ENCODE measurements at places on chromosomes 16 and 17. TPM values are rescaled to one million over a fixed set of nuclear protein-coding genes. Genes with fewer than 3 reads are reported as not detected.

GRCh38 chr16:11401161-11402050 lies 56.1 kb downstream of the RMI2 start:
- no peak overlapping the region for H3K4me3 ChIP-seq
- no peaks in the 10 kb centered on the region for H3K27me3 ChIP-seq
- DNase-seq, result peak; percentile 86
- no peaks in the 10 kb centered on the region for H3K36me3 ChIP-seq
- H3K4me1 ChIP-seq, result no peaks in the 10 kb centered on the region
- H3K27ac ChIP-seq, result no peak overlapping the region

Gene ZNF205
- 11.7 TPM for total RNA-seq

Gene NPIPA8
- total RNA-seq, result 0.67 TPM

DNA sequence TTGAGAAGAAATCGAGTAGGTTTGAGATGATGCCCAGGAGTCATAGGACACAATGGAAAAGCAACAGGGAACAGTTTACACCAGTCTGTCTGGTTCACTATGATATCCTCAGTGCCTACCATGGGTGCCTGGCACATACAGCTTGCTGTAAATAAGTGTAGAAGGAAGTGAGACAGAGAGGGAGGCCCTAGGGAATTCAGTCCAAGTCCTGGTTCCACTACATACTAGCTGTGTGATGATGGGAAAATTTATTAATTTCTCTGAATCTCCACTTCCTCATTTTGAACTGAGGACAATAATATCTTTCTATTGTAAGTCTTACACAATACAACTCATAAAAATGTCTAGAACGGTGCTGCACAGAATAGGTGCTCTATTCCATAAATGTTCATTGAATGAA lies 53.3 kb upstream of the LYRM9 start:
- H3K27ac ChIP-seq, result no peak overlapping the region
- H3K4me3 ChIP-seq, result no peak overlapping the region
- H3K4me1 ChIP-seq, result no peaks in the 10 kb centered on the region
- DNase-seq, result no peak

DNA sequence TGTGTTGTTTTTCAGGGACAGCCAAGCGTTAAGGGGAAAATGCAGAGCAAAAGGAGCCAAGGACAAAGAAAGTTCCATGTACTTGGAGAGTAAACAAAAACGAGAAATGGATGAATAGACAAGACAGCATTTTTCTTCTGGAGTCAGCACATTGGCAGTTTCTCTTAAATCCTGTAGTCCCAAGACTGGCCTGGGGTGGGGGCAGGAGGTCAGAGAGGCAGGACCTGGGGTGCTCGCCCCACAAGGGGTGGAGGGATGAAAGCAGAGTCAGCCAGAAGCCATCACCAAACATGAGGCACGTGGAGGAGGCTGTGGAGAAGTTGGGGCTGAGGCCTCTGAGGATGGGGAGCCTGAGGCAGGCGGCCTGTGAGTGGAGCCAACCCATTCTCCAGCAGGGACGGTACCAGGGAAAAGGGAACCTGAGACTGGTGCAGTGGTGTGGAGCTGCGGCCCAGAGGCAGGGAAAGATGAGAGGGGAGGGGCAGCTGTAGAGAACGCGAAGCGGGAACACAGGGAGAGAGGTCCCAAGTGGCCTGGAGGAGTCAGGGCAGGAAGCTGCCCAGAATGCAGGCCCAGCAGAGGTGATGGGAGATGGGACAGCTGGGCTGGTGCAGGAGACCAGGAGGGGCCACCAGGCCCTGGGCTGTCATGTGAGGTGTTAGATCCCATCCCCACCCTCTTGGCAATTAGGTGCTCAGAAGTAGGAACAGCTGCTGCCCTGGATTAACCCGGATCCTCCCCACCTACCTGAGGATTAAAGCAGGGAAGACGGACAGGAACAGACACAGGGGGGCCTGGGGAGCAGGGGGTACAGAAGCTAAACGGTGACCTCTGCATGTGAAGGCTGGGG lies 3.3 kb downstream of the TLCD3B start:
- peaks cover 5% of the 10 kb centered on the region for H3K4me1 ChIP-seq
- DNase-seq, result no peak
- H3K4me3 ChIP-seq, result no peak overlapping the region
- no peak overlapping the region for H3K27ac ChIP-seq
- peaks cover 59% of the 10 kb centered on the region for H3K27me3 ChIP-seq

Gene IL4R
- 153 TPM for total RNA-seq

GRCh38 chr17:72749119-72749572 lies 343.3 kb downstream of the SLC39A11 start:
- no peak for DNase-seq
- H3K27ac ChIP-seq, result no peak overlapping the region
- H3K4me3 ChIP-seq, result no peak overlapping the region
- H3K36me3 ChIP-seq, result no peaks in the 10 kb centered on the region

Gene MRC2
- 127 TPM for total RNA-seq

- peak; percentile 26 for DNase-seq
- no peaks in the 10 kb centered on the region for H3K36me3 ChIP-seq
- no peak overlapping the region for H3K27ac ChIP-seq
Measured at GRCh38 chr17:9702914-9703780, 57.8 kb downstream of the USP43 start.

DNA sequence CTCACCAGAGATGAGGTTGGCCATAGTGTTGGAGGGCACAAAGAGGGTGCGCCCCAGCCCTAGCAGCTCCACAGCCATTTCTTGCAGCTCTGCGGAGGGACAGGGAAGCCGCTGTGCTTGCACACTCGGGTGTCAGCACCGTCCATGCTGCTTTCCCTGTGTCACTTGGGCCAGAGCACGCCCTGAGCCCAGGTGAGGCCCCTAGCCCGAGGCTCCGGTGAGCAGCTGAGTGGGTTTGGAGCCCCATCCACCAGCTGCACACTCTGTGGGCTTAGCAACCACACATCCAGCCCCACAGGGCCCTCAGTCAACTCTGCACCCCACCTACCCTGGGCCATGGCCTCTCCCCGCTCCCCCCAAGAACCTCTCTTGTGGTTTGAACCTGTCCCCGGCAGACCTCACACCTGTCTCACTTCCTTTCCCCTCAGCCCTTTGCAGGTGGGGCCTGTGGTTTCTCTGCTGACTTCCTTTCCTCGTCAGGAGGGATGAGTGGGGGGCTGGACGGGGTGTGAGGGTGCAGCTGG lies 20.7 kb downstream of the TMEM235 start:
- no peaks in the 10 kb centered on the region for H3K27me3 ChIP-seq
- H3K4me1 ChIP-seq, result peaks cover 22% of the 10 kb centered on the region
- no peaks in the 10 kb centered on the region for H3K36me3 ChIP-seq
- no peak overlapping the region for H3K27ac ChIP-seq
- no peak overlapping the region for H3K4me3 ChIP-seq
- peak; percentile 63 for DNase-seq

DNA sequence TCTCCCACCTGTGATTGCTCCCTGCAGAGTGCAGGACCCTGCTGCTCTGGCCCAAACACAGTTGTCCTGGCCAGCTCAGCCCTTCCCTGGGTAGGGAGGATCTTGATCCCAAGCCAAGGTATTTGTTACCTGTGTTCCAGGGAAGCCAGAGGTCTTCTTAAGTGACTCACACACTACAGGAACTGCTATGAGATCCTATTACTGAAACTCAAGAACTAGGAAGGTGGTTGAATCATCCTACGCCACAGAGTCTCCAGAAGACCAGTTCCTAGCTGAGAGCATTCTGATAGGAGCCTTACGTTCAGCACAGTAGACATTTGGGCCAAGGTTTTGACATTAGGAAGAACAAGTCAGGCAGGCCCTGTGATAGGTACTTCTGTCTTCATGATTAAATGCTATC lies 12.0 kb downstream of the CHST6 start:
- H3K36me3 ChIP-seq, result no peaks in the 10 kb centered on the region
- no peak overlapping the region for H3K27ac ChIP-seq
- peak; percentile 44 for DNase-seq
- no peak overlapping the region for H3K4me3 ChIP-seq

DNA sequence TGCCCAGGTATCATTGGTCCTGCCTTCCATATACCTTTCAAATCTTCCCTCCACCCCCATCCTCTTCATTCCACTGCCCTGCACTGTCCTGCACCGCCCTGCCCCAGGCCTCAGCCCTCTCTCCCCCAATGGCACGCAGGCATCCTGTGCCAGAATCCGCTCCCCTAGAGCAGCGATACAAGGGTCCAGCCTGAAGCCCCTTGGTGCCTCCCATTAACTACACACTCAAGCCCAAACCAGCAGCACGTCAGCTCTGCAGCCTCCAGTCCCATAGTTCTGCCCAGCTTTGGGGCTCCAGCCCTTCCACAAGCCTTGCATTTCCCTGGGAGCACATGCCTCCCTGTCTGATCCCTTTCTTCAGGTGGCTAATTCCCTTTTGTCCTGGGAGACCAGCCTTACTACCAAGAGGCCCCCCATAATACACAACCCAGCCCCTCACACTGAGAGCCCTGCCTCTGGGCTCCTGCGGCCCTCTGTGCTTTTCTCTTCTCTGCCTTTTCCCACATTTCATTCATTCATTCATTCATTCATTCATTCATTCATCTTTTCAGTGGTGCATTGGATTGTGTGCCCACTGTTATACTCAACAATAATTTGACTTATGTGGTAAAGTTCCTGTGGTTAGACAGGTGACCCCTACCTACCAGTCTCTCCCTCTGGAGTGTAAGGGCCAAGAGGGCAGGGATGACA lies 26.8 kb upstream of the DLX3 start:
- H3K36me3 ChIP-seq, result no peaks in the 10 kb centered on the region
- H3K27ac ChIP-seq, result no peak overlapping the region
- no peak for DNase-seq
- peaks cover 4% of the 10 kb centered on the region for H3K4me1 ChIP-seq
- H3K27me3 ChIP-seq, result no peaks in the 10 kb centered on the region

- H3K36me3 ChIP-seq, result no peaks in the 10 kb centered on the region
- H3K27me3 ChIP-seq, result no peaks in the 10 kb centered on the region
- H3K4me1 ChIP-seq, result peaks cover 18% of the 10 kb centered on the region
Measured at GRCh38 chr17:18157354-18157985, 26.2 kb upstream of the ALKBH5 start.

DNA sequence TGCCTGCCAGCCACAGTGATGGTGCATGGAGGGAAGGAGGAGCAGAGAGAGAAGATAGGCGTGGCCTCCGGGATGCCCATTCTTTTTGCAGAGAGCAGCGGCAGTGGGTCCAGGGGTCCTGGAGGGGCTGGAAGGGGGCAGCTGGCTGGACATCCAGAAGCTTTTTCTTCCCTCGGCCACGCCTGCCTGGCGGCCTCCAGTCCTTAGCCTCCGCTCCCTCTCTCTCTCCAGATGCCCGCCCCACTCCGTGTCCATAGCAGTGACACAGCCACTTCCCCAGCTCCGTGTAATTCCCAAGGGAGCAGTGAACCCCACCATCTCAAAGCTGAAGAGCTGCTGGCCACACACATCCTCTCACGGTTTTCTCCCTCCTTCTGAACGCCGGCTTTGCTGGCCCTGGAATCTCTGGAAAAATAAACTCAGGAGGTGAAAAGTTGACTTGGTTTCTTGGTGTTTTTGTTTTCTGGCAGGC lies 26.3 kb upstream of the CDC42EP4 start:
- H3K36me3 ChIP-seq, result no peaks in the 10 kb centered on the region
- H3K4me3 ChIP-seq, result no peak overlapping the region
- no peak for DNase-seq
- H3K4me1 ChIP-seq, result peaks cover 12% of the 10 kb centered on the region
- no peaks in the 10 kb centered on the region for H3K27me3 ChIP-seq

Gene MT1G
- total RNA-seq, result 23.7 TPM

DNA sequence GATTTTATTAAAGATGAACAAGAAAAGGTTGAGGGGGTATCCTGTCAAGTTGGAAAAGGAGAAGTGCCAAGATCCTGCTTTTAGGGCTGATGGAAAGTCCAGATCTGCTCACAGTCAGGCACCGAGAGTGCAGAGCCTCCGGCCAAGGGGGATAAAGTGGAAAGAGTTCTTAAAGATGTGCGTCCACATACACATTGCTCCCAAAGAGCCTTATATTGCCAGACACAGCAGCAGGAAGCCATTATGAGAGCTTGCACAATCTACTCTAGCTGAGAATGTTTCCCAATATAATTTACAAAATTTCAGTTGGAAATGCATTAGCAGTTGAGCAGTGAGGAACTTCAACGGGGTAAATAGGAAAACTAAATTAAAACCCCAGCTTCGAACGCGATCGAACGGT lies 95.6 kb downstream of the SALL1 start:
- no peak overlapping the region for H3K4me3 ChIP-seq
- no peaks in the 10 kb centered on the region for H3K27me3 ChIP-seq
- DNase-seq, result no peak
- H3K36me3 ChIP-seq, result no peaks in the 10 kb centered on the region
- H3K4me1 ChIP-seq, result no peaks in the 10 kb centered on the region
- H3K27ac ChIP-seq, result no peak overlapping the region

Gene MT1E
- total RNA-seq, result 154 TPM

Gene SULT1A2
- 13.0 TPM for total RNA-seq

- DNase-seq, result no peak
- H3K4me1 ChIP-seq, result no peaks in the 10 kb centered on the region
- peaks cover 99% of the 10 kb centered on the region for H3K36me3 ChIP-seq
Measured at GRCh38 chr17:42720996-42721583, 23.8 kb downstream of the EZH1 start.

- peaks cover 2% of the 10 kb centered on the region for H3K36me3 ChIP-seq
- no peak overlapping the region for H3K4me3 ChIP-seq
- DNase-seq, result no peak
- no peaks in the 10 kb centered on the region for H3K27me3 ChIP-seq
Measured at GRCh38 chr16:81686391-81687130, 92.5 kb upstream of the PLCG2 start.

Gene HOXB13
- total RNA-seq, result not detected

DNA sequence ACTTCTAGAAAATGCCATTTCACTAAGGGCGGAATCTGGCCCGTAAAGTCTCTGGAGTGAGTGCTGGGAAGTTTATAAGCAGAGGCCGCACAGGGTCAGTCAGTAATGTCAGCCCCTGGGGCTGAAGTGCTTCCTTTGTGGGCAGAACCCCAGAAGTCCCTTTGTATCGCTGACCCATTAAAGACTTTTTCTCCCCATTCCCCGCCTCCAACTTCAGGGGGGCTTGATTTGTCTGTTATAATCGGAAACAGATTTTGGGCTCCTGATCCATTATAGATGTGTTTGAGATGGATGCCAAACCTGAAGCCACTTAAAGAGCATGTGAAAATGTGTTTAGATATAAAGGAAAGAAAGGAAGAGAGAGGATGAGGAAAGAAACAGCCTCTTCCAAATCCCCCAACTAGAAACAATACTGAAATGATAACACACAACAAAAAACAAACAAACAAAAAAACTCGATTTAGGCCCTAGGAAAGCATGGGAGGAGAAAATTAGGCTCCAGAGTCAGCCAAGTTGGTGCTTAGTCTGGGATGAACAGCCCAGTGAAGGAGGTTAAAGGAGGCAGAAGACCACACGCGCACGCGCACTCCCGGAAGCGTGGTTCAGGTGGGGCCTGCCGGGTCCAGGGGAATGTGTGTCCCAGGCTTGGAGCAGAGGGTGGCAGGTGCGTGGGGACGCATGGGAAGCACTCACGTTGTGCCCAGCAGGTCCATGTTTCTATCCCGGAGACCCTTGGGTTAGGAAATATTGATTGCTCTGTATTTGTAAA lies 27.1 kb downstream of the MSI2 start:
- no peak for DNase-seq
- H3K4me1 ChIP-seq, result no peaks in the 10 kb centered on the region
- no peaks in the 10 kb centered on the region for H3K27me3 ChIP-seq
- H3K4me3 ChIP-seq, result no peak overlapping the region

Gene PRSS53
- 1.8 TPM for total RNA-seq
